A172 (cell line): ENCODE measurements at places on chromosomes 2 and 18.
A peak's percentile ranks its signal among the peaks of the same experiment; 100 is the strongest.

DNA sequence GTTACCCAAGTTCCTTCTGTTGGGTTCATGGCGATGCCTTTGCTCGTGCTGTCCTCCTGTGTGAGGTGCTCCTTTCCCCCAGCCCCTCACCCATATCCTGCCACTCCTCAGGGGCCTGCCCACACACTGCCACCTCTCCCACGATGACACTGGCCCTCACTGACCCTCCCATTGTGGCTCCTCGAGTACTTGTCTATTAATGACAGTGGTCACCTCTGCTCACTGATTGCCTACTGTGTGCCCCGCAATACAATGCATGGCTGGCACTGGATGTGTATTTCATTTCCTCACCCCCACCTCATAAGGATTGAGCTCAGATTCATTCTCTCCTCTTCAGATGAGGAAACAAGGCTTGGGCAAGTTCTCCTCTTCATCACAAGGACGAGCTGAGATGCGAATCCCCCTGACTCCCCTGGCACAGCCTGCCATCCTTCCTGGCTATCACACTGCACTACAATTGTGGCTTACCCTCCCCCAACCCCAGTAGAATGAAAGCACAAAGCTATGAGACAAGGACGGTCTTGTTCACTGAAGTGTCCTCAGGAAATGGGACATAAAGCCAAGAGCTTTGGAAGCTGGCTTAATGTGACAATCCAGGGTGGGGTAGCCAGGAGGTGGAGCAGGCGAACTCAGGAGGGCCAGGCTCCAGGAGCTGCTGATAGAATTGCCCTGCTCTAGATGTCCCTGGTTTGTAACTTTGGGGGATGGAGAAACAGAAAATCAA lies 93.9 kb upstream of the RAB12 start:
- no peak for DNase-seq

DNA sequence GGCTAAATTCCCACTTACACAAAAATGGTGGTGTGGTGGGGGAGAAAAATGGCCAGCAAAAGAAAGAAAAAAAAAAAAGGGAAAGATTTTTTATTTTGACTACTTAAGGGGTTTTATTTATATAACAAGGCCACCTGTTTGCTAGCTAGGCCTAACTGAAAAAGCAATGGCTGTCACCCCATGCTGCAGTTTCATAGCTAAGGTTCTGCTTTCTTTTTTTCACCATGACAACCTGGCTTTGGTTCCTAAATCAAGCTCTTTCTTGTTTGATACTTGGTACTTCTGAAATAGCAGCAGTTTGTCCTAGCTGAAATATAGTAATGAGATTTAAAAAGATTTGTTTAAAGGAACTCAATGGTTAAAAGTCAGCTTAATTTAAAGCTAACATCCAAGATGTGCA lies 433.2 kb upstream of the MEX3C start:
- no peak for DNase-seq

GRCh38 chr2:190911813-190912212 lies 31.2 kb downstream of the GLS start:
- DNase-seq: no peak

DNA sequence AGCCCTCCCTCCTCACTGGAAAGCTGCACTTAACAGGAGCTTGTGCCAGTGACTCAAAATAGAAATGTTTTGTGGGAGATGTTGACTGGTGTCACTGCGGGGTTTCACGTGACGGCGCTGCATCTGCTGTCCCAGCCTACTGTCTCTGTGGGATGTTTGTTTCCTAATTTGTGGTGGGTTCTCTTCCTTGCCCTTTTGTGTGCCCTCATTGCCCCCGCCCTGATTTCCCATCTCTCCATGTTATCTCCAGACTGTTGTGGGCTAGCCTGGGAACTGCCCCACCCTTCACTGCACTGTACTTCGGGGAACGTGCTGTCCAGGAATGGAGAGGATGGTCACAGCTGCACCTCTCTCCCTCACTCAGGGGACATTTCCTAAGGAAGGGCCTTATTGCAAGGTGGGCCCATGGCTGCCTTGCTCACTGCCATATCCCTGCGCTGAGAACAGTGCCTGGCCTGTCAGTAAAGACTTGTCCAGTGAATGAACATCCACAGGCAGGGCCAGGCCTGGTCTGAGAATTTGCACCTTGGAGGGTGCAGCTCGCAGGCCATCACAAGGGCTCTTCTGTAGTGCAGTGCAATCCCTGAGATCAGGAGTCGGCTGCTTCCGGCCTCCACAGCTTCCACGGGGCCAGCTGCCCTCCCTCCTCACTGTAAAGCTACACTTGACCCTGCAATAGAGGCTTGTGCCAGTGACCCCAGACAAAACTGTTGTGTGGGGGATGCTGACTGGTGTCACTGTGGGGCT lies 18.1 kb downstream of the ZAP70 start:
- no peak for DNase-seq

GRCh38 chr2:148794558-148794957 lies 80.5 kb upstream of the KIF5C start:
- DNase-seq: no peak

DNA sequence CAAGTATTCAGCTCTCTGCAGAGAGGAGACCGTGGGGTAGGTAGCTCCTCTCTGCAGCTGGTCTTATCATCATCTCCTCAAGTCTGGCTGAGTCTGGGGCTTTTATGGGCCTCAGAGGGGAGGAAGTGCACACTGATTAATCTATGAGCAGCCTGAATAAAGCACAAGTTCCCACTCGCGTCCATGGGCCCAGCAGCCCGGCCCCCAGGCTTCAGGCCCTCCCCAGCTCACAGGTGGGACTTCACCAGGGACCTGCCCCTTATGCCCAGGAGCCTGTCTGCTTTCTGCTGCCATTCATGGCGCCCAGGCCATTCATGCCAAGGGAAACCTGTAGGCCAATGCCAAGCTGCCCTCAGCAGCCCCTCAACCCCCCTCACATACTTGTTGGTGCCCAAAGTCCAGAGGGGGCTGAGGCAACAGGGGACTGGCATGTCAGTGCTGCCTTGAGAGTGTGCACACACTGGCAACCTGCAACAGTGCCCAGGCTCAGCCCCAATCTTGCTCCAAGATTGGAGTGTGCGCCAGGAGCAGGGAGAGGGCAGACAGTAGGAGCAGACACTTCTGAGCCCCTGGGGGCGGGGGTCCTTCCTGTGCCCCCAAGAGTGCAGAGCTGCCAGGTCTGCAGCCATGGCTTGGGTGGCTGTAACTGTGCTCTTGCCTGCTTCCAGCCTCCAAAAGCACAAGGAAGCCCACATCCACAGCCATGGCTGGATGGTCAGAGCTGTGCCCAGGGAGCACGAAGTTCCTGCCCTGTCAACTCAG lies 375.6 kb upstream of the VWC2L start:
- DNase-seq: no peak

GRCh38 chr2:179565807-179566206 lies 295.6 kb downstream of the ZNF385B start:
- DNase-seq: no peak

DNA sequence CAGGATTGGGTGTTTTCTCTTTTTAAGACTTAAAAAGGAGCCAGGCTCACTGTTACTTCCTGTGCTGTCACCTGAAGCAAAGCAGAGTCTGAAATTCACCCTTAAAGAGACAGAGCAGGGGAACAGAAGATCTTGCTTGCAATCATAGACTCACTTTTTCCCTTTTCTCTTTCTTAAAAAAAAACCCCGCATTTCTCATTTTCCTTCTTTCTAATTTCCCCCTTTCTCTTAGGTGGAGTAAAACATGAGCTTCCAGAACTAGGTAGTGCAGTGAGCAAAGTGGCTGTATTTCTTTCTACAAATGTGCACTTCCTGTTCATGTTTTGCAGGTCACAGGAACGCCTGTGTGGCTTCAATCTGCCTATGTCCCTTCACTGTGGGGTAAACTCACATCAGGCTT lies 381.2 kb downstream of the LPIN1 start:
- no peak for DNase-seq

GRCh38 chr2:162261032-162261945 lies 18.0 kb upstream of the FAP start:
- peak; percentile 54 for DNase-seq

DNA sequence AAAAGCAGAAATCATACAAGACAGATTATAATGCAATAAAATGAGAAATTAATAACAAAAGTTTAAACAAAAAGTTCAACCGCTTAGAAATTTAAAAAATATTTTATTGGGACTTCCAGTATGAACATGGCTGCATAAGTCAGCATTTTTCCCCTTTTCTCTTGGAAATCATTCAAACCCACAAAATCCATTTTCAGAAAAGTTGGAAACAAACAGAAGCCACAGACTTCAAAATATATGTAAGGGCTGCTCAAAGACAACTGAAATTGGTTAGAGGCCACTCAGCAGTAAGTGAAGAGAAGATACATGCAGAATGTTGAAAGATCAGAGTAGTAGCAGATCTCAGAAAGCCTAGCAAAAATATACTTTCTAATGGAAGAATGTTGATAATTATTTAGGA lies 194.0 kb downstream of the DYSF start:
- no peak for DNase-seq

DNA sequence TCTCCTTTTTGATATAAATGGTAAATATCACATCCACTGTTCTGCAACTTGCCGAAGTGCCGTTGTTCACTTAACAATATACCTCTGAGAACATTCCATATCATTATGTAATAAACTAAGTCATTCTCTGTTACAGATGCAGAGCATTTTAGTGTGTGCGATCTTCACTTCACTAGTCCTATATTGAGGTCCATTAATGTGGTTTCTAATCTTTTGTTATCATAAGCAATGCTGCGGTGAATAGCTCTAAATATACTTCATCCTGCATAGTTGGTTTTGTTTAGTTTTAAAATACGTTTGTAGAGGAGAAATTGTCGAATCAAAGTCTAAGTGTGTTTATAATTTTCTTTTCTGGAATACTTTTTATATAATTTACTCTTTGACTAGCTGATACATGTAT lies 280.3 kb upstream of the TRIB2 start:
- DNase-seq: no peak

DNA sequence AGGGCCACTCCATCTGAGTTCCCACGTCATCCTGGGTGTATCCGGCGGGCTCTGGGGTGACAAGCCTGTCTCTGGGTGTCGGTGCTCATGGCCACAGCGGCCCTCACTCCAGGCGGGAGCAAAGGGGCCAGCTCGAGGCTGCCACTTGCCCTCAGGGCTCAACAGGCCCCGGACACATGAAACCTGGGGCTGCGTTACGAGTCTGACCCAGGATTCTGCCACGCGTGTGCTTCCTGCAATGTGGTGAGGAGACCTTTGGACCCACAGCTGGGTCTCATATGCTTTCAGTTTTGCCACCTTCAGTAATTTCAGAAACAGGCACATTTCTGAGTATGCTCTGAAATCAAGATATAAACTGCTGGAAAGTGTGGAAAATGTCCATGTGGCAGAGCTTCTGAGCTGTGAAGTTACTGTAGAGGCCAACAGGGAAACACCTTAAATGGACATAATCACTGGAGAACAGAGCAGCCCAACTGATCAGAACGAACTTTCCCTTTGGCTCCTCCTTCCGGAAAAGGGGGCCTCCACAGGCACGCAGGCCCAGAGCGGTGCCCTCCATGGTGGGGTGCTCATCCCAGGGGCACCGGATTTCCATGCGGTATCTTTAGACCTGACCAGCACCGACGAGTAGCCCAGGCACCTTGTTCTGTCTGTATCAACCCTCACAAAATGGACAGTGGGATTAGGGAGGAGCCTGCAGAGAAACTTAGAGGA lies 14.1 kb downstream of the PER2 start:
- DNase-seq: no peak

DNA sequence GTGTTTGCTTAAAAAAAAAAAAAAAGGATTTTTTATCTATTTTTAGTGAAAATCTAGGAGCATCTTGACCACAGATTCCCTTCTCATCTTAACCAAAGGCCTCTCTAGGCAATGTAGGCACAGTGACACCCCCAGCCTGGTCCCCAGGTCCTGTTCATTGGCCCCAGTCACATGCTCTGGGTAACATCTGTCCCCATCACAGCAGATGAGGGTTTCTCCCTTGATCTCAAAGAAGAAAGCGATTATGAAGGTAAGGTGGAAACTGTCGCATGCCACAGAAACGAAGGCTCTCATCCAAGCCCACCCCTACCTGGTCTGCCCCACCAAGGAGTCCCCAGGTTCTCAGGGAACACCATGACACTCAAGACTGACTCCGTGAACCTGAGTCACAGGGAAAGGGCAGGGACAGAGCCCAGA lies 4.7 kb downstream of the HS6ST1 start:
- DNase-seq: no peak

GRCh38 chr2:137302957-137303356 lies 537.6 kb downstream of the THSD7B start:
- DNase-seq: no peak

- no peak for DNase-seq
Measured at GRCh38 chr2:217930761-217931563, 71.8 kb downstream of the TNS1 start.

GRCh38 chr2:15844211-15844801 lies 96.0 kb upstream of the MYCN start:
- no peak for DNase-seq

GRCh38 chr18:13289481-13290205 lies 71.1 kb downstream of the LDLRAD4 start:
- peak; percentile 63 for DNase-seq

DNA sequence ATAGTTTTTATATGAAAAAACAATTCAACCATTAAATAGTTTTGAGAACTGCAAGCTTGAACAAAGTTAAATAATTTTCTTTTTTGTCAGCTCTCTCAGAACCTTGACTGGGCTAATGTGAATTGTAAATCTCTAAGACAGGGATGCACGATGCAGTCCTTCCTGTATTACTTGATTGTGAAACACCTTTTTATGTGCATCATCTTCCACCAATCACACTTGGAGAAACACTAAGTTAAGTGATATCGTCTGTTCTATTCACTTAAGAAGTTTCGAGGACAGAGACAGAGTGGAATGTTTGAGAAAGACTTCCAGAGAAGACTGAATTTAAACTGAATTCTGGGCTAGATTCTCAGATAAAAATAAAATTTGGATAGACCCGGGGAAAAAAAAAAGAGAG lies 238.2 kb downstream of the MREG start:
- DNase-seq: no peak

DNA sequence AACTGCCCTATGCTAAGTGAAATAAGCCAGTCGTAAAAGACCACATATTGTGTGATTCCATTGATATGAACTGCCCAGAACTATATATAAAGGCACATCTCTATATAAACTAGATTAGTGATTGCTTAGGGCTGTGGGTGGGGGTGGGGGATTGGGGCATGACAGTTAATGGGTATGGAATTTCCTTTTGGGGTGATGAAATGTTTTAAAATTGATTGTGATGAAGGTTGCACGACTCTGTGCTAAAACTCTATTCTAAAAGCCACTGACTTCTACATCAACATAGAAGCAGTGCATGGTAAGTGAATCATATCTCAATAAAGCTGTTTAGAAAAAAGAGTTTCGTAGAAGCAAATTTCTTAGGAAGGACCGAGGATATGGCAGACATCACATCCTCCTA lies 53.0 kb downstream of the CDCA7 start:
- DNase-seq: no peak
